CD4-positive, alpha-beta T cell treated with Interleukin-4 for 1 hour (primary cell): ENCODE measurements at places on chromosomes 3 and 15.

GRCh38 chr3:188792793-188793192, 379.0 kb upstream of the TPRG1 start:
- peak; percentile 16 for DNase-seq

- DNase-seq = no peak
Observed at GRCh38 chr15:67670647-67671305, 128.3 kb downstream of the MAP2K5 start.

GRCh38 chr15:65512807-65513416, 4.6 kb downstream of the DPP8 start:
- peak; percentile 69 for DNase-seq

GRCh38 chr15:78712797-78713515, 71.9 kb upstream of the CHRNB4 start:
- no peak for DNase-seq

DNA sequence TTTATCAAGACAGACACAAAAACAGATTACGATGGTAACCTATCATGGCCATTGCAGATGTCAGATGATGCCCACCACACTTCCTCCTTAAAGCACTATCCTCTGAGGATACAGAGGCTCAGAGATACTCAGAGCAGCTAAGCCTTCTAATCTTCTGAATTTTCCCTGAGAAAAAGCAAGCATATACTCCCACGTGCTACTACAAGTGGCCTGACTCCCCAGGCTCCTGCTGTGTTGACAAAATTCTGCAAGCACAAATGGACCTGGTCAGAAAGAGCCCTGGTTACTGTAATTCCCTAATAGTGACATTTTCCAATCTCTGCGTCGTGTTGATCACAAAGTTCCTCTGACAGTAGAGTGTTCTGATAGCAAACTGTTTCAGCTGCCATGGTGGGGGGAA, 207.1 kb downstream of the KCNMB2 start:
- no peak for DNase-seq

- no peak for DNase-seq
Observed at GRCh38 chr3:24017305-24017704, 72.2 kb downstream of the NR1D2 start.

DNA sequence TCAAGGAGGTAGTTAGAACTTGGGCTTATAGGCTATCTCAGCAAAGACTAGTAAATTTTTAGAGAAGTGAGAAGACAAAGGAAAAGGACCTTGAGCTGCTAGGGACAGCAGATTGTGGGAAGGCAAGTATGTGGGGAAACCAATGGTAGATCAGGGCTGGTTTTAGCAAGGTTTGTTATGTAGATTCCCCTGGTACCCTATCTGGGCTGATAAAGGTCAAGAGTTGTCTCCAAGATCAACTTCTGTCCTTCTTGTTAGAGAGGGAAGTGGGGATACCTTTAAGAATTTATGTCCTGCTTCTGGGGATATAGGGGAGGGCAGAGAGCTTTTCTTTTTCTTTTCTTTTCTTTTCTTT, 28.9 kb downstream of the KAT2B start:
- no peak for DNase-seq

DNA sequence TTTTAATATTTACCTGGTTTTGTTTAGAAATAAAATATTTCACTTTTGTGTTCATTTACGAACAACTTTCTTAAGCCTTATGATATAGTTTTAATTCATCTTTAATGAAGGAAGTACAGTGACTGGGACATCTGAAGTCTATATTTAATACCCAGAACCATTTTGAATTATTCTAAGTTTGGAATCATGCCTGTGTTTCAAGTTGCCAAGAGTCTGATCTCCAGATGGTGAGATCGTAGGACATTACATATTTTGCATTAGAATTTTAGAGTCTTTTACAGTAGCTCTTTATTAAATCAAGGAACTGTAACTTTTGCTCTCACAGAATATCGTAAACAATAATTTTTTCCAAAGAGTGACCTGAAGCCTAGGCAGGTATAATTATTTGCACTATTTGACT, 420.7 kb downstream of the SI start:
- DNase-seq = no peak

- DNase-seq = peak; percentile 28
Observed at GRCh38 chr3:150599611-150600297, 3.4 kb upstream of the SELENOT start.

- no peak for DNase-seq
Observed at GRCh38 chr3:37052860-37053259, 59.5 kb downstream of the MLH1 start.

GRCh38 chr3:11452885-11453847, 181.0 kb downstream of the ATG7 start:
- DNase-seq = no peak

DNA sequence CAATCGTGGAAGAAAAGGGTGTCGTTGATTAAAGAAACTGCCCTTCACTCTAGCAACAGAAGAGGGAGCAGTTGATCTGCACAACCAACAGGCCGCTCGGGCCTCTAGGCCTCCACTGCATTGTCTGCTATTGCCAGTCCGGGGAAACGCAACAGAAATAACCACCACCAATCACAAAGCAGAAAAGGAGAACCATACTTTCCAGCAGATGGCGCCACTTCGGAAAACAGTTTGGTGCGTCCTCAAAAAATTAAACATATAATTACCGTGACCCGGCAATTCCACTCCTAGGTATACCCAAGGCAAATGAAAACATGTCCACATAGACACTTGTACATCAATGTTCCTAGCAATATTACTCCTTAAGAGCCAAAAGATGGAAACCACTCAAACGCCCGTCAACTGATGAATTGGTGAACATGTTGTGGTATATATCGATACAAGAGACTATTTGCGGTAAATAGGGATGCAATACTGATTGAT, 154.1 kb downstream of the TJP1 start:
- no peak for DNase-seq

GRCh38 chr15:83858820-83859505, 205.0 kb downstream of the ADAMTSL3 start:
- DNase-seq = no peak

DNA sequence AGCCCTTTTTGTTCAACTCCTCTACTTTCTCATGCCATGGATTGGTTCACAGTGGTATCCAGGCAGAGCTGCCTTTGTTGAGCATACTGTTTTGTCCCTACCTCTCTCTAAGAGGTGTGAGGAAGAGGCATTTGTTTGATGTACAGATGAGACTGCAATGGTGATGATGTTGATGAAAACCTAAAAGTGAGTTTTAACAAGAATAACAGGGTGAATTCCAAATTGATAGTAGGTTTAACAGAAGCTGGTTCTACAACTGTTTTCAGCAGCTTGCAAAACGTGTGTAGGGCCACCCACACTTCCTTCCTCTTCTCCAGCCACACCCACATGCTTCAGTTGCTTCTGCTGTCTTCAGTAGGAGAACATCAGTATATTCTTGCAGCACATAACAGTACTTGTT, 10.2 kb downstream of the SNRK start:
- peak; percentile 90 for DNase-seq

- no peak for DNase-seq
Observed at GRCh38 chr3:175606650-175607318, 747.6 kb downstream of the NAALADL2 start.

DNA sequence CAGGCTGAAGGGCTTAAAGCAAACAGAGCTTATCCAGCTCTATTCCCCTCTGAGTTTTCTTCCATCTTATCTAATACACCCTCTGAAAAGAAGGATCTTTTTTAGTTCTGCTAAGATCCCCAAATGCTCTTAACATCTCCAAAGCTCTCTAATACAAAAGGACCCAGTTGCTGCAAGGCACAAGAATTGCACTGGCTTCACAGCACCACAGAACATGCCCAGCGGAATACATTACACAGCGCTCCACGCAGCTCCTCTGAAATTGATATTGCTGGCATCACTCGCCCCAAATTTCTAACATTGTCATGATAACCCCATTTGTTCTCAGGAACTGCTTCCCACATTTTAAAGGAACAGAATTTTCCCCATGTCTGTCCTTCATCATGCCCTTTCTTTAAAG, 210.1 kb downstream of the RORA start:
- no peak for DNase-seq

DNA sequence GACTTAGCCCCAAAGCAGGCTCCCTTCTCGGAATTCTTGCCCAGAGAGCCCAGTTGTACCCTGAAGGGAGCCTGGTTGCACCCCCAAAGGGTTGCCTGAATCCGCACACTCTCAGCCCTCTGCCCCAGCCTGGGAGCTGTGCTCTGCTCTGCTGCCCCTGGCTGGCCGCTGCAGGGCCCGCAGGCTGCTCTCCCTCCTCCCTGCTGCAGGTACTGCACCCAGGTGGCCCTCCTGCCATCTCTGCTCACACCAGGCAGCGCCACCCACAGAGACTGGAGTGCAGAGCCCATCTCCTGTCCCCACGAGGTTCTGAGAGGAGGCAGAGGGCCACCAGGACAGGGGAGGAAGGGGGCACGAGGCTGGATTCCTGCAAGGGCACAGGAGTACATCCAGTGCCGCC, 134.2 kb upstream of the NSMCE3 start:
- DNase-seq = no peak

DNA sequence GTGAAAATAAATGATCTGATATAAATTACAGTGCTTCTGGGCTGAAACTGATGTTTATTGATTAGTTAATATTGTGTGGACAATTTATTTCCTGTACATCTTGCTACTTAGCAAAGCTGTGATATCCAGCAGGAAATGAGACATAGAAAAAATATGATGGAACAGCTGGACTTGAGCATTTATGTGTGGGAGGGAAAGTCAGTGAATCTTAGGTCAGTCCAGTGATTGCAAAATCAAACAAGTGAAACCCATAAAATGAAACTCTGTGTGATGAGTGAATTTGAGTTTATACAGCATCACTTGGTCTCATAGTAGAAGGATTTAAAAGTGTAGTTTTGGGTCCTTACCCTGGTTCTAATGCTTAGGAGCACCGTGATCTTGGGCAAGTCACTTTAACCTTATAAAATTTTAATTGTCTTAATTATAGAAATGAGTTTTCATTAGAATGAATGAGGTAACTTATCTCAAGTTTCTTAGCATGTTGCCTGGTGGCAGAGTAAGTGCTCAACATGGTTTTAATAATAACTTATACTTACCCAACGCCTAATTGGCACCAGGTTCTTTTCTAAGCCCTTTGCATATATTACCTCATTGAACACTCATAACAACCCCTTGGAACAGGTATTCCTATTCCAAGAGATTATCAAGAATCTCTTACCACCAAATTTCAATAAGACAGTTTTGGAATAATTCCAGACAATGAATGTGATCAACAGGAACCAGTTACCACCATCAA, 194.6 kb downstream of the ADAMTSL3 start:
- no peak for DNase-seq

GRCh38 chr3:23664459-23664858, 141.3 kb upstream of the UBE2E1 start:
- DNase-seq = no peak

- DNase-seq = peak; percentile 85
Observed at GRCh38 chr15:67101911-67102598, 36.7 kb downstream of the SMAD3 start.

DNA sequence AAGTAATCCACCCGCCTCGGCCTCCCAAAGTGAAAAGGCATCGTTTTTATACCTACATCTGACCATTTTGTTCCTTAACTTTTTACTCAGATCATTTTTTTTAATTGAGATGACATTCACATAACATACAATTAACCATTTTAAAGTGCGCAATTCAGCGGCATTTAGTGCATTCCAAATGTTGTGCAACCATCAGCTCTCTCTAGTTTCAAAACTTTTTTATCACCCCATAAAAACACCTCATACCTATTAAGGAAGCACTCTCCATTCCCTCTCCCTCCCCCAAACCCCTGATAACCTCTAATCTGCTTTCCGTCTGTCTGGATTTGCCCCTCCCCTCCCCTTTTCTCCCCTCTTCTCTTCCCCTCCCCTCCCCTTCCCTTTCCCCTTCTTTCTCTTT, 310.1 kb downstream of the UACA start:
- DNase-seq = no peak

DNA sequence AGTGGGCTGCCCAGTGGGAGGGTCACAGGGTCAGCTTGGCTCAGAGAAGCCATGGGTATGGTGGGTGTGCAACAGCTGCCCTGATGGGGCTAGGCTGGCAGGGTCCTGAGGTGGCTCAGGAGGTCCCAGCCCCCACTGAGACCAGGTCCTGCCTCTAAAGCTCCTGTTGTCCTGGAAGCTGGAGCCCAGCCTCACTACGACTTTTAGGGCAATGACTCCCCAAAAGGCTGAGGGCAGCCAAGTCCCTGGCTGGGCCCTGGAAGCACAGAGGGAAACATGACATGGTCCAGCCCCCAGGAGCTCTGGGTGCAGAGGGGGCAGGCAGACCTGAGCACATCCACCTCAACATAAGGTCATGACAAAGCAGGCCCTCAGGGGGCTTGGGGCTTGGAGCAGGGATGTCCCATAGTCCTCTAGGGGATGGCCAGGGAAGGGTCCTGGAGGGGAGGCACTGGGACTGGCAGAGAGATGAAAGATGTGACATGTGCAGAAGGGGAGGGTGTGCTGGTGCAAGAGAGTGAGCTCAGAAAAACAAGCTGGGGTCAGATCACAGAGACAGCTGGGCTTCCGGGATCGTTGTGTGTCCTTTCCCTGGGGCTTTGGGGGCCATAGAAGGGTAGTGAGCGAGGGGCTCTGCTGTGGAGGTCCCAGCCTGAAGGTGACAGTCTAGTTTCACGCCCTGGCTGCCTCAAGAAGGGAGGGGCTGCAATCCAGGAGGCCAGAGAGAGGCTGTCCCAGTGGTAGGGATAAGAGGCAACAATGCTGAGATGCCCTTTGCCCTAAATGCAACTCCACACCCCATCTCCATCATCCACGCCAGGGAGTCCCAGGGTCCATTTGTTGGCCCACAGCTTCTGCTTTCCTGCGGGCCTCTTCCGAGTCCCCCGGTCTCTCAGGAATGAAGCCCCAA, 639 bp upstream of the ITIH3 start:
- no peak for DNase-seq

DNA sequence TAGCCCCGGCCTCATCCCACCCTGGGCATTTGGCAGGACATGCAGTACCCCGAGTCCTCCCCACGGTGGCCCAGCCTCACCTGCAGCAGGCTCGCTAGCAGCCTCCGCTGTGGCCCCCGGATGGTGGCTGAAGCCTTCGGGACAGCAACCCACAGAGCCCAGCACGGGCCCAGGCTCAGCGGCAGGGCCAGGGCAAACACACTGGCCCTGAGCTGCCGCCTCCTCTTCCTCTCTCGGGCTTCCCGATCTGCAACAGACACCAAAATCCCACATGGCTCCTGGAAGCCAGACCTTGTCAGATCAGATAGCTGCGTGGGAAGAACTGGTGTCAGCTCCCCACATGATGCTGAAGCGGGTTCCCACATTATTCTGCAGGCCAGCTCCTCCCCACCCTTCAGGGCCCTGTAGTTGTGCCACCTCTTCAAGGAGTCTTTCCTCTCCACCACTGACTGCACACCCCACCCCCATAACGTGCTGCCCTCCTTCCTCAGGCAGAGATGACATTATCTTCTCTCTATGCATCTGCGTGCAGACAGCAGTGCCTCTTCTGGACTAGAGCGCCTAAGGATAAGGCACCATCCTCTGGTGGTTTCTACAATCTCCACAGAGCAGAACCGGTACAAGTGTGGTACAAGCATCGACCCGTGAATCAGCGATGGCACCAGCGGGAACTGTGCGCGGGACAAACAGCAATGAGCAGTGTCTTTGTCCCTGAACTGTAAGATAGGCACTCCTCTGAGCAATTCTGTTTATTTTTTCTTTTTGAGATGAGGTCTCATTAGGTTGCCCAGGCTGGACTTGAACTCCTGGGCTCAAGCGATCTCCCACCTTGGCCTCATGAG, 9.5 kb downstream of the TMEM44 start:
- DNase-seq = no peak
